ENCODE measurements at places on chromosomes 2 and 18. TPM values are rescaled to one million over a fixed set of nuclear protein-coding genes. Genes with fewer than 3 reads are reported as not detected.
A peak's percentile ranks its signal among the peaks of the same experiment; 100 is the strongest.

Gene TUBA3E
- not detected for total RNA-seq

Gene FEV
- total RNA-seq, result not detected

Gene LRATD1
- total RNA-seq, result 8.9 TPM

Gene CRYGC
- not detected for total RNA-seq

Gene DSEL
- 10.9 TPM for total RNA-seq

DNA sequence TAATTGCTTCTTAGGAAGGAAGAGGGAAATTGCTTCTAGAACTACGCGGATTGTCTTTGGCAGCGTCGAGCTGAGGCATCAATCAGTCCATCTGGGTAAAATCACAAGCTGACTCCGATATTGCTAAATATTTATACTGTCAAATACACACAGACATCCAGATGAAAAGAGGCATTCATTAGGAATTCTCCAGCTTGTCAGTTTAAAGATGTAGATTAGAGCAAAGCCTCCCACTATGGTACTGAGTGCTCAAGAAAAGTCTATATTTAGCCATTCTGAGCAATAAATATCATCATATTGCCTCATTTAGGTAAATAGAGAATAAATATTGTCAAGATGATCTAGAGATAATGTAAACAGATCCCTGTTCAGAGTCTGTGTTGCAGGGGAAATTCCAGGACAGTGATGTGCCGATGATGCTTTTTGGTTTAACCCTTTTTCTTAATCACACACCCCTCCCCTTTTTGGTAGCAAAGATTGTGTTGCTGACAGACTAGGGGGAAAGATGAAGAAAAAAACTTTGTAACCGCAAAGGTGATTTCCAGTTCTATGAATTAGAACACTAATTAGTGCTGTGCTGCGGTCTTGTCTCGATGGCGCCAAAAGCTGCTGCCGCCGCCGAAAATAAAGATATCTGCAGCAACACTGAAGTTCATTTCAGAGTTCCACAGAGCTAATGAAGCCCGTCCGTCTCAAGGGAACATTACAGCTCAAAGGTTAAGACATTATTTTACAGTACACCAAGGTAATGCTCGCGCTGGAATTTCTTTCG is 171.8 kb downstream of the PTGR3 start:
- H3K27me3 ChIP-seq, result no peaks in the 10 kb centered on the region
- DNase-seq, result no peak
- H3K27ac ChIP-seq, result no peak overlapping the region
- no peaks in the 10 kb centered on the region for H3K4me1 ChIP-seq

- no peaks in the 10 kb centered on the region for H3K4me1 ChIP-seq
- DNase-seq, result no peak
- no peaks in the 10 kb centered on the region for H3K27me3 ChIP-seq
- H3K4me3 ChIP-seq, result no peak overlapping the region
- no peak overlapping the region for H3K27ac ChIP-seq
Observed at GRCh38 chr2:36277146-36277808, 78.3 kb upstream of the CRIM1 start.

GRCh38 chr2:122390406-122390805 is 635.0 kb downstream of the TSN start:
- no peaks in the 10 kb centered on the region for H3K27me3 ChIP-seq
- H3K4me3 ChIP-seq, result no peak overlapping the region
- no peak for DNase-seq
- H3K27ac ChIP-seq, result no peak overlapping the region

DNA sequence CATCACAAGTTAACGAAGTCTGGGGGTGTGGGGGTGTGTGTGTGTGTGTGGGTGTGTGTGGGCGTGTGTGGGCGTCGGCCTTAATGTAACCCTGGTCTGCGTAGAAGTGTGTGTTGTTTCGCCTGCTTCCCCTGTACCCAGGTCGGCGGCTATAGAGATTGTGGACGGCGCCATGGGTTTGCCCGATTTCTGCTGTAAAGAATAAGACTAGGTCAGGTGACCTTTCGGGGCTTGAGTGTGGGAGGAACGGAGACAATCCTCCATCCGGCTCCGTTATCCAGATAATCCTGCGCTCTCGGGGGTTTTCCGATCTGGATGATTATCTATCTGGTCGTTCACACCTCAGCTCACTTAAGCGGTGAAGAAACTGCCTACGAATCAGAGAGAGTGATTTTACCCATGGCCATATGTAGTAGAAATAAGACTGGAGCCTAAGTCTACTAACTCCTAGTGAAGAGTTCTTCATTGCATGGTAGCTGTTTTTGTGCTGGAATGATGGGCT is 543 bp downstream of the HADHB start:
- H3K27me3 ChIP-seq, result no peaks in the 10 kb centered on the region
- peak; percentile 76 for DNase-seq
- no peaks in the 10 kb centered on the region for H3K36me3 ChIP-seq
- peak overlapping the region; percentile 89 for H3K4me3 ChIP-seq
- H3K27ac ChIP-seq, result peak overlapping the region; percentile 100
- peaks cover 51% of the 10 kb centered on the region for H3K4me1 ChIP-seq

DNA sequence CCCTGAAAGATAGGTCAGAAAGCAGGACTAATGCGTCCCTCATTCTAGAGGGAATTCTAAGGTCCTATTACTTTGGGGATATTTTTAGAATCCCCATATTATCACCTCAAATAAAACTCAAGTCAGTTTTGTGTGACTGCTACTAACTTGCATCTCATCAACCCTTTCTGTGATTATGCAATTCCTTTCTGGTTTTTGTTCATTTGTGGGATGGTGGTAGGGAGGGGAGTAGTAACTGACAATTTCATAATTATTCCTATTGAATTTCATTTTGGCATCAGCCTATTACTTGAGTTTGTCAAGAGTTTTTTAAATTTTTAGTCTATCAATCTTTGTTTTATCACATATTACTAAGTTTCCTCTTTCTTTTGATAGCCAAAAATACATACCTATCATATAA is 28.4 kb upstream of the TANK start:
- H3K4me3 ChIP-seq, result no peak overlapping the region
- H3K4me1 ChIP-seq, result peaks cover 21% of the 10 kb centered on the region
- H3K27me3 ChIP-seq, result no peaks in the 10 kb centered on the region
- no peak for DNase-seq
- no peaks in the 10 kb centered on the region for H3K36me3 ChIP-seq

- no peak overlapping the region for H3K27ac ChIP-seq
- no peak for DNase-seq
- no peak overlapping the region for H3K4me3 ChIP-seq
- no peaks in the 10 kb centered on the region for H3K27me3 ChIP-seq
- H3K36me3 ChIP-seq, result no peaks in the 10 kb centered on the region
- no peaks in the 10 kb centered on the region for H3K4me1 ChIP-seq
Observed at GRCh38 chr18:31057917-31058316, 15.4 kb upstream of the DSC3 start.

- no peak overlapping the region for H3K4me3 ChIP-seq
- H3K27me3 ChIP-seq, result no peaks in the 10 kb centered on the region
- H3K4me1 ChIP-seq, result no peaks in the 10 kb centered on the region
- H3K36me3 ChIP-seq, result no peaks in the 10 kb centered on the region
- no peak for DNase-seq
Observed at GRCh38 chr18:35278969-35279368, 11.1 kb downstream of the ZSCAN30 start.

DNA sequence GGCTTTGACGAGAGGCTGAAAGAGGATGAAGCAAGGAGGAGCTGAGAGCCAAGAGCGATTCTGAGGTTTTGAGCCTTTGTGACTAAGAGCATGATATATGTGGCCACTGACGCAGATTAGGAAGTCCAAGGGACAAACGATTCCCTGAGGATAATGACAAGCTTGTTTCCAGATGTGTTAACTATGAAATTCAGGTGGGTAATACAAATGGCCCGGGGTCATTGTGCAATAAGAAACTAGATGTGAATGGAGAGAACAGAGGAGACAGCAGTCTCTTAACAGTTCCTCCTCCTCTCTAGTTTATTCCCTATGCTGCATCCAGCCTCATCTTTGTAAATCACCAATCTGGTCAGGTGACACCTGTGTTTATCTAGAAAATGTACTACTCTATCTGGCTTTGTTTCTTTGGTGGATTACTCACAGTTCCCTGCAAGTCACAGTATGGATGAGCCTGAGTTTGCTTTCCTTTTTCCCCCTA is 84.2 kb downstream of the SOCS6 start:
- no peak overlapping the region for H3K27ac ChIP-seq
- no peak overlapping the region for H3K4me3 ChIP-seq
- H3K27me3 ChIP-seq, result no peaks in the 10 kb centered on the region
- H3K36me3 ChIP-seq, result no peaks in the 10 kb centered on the region
- DNase-seq, result no peak
- no peaks in the 10 kb centered on the region for H3K4me1 ChIP-seq

DNA sequence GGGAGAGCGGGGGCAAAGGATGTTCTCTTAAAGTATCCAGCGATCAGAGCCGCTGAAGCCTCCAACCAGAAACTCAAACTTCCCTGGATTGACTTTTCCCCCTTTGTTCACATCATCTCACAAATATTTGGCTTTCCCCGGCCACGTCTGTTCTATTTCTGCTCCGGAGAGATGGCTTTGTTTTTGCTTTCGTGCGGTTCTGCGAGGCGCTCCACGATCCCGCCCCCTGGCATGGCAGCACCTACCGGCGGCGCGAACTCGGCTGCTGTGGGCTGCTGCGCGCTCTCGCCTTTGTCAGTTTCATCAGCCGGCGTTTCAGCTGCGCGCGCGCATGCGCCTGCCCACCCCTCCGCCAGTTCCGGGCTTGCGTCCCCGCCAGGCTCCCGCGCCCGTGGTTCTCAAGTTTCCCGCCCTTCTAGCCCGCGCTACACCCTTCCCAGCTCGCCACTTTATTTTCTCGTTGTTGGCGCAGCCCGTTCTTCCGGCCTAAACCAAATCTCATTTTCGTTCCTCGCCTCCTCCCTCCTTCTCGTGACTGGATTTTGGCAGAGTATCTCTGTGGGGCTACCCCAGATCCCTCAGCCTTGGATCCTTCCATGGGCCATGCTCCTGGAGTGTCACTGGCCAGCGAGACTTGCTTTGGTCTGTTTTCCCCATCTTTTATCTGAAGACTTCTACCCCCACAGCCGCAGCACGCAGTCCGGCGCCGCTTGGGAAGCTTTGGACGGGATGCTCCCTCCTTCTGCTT is 98.0 kb downstream of the INSIG2 start:
- peaks cover 6% of the 10 kb centered on the region for H3K4me1 ChIP-seq
- no peaks in the 10 kb centered on the region for H3K27me3 ChIP-seq
- peak overlapping the region; percentile 81 for H3K4me3 ChIP-seq
- DNase-seq, result peak; percentile 93

- H3K36me3 ChIP-seq, result no peaks in the 10 kb centered on the region
- H3K27ac ChIP-seq, result no peak overlapping the region
- no peaks in the 10 kb centered on the region for H3K4me1 ChIP-seq
- no peak overlapping the region for H3K4me3 ChIP-seq
- H3K27me3 ChIP-seq, result no peaks in the 10 kb centered on the region
Observed at GRCh38 chr2:142175813-142176338, 45.1 kb upstream of the LRP1B start.

DNA sequence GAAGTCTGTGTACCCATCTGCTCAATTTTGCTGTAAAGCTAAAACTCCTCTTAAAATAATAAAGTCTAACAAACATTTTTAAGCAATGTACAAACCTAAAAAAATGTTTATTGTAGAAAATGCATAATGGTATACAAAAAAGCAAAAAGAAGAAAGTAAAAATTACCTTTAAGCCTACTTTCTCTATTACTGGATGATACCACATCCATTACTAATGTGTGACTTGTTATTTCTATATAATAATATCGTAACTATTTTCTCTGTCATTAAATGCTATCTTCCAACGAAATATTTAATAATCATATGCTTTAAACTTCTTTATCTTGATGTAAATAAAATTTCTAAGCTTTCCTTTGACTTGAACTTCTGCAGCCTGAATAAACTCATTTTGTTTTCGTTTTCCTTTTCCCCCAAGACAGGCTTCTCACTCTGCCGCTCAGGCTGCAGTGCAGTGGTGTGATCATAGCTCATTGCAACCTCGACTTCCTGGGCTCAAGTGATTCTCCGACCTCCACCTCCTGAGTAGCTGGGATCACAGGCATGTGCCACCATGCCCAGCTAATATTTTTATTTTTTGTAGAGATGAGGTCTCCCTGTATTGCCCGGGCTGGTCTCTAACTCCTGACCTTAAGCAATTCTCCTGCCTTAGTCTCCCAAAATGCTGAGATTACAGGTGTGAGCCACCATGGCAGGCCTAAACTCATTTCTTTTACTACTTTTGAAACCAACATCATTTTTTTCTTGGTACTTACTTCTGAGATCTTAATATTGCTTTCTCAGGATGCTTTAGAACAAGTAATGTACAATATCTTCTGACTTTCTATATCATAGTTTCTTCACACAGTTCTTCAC is 18.1 kb upstream of the DNAH7 start:
- no peak overlapping the region for H3K27ac ChIP-seq
- H3K27me3 ChIP-seq, result no peaks in the 10 kb centered on the region
- H3K36me3 ChIP-seq, result no peaks in the 10 kb centered on the region
- DNase-seq, result no peak
- no peaks in the 10 kb centered on the region for H3K4me1 ChIP-seq
- no peak overlapping the region for H3K4me3 ChIP-seq
